Glomerular endothelial cell (primary cell): ENCODE measurements at places on chromosomes 6 and 20.

GRCh38 chr6:136317021-136317694 is 27.5 kb upstream of the BCLAF1 start:
- DNase-seq, result peak; percentile 61

- no peak for DNase-seq
Observed at GRCh38 chr6:13629459-13630116, 14.5 kb downstream of the NOL7 start.

GRCh38 chr6:90003069-90003795 is 109.0 kb downstream of the GJA10 start:
- DNase-seq, result no peak

DNA sequence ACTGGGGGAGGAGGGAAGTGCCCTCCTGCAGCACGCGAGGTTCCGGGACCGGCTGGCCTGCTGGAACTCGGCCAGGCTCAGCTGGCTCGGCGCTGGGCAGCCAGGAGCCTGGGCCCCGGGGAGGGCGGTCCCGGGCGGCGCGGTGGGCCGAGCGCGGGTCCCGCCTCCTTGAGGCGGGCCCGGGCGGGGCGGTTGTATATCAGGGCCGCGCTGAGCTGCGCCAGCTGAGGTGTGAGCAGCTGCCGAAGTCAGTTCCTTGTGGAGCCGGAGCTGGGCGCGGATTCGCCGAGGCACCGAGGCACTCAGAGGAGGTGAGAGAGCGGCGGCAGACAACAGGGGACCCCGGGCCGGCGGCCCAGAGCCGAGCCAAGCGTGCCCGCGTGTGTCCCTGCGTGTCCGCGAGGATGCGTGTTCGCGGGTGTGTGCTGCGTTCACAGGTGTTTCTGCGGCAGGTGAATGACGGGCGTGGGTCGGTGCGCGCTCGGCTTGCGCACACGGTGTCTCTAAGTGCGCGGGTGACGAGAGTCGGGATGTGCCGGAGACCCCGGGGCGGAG is at the start of gene CDKN1A:
TSS of gene CDKN1A (plus strand) at position 227 of the 555 bp plus-strand sequence. CDS start 5,388 bp downstream, outside the sequence.
- no peak for DNase-seq

DNA sequence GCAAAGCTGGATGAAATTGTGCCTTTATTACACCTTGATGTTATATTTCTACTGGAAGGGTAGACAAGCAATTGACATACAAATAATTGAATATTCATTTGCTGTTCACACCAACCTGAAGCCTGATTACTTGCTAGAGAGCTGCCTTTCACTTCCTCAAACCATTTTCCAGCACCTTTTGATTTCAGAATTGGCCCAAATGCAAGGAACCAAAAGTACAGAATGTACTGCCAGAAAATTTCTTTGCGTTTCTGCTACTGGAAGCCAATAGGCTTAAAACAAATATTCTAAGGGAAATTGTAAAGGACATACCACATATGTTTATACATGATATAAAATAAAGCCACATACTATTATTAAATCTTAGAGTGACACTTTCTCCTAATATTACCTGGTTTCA is 94.5 kb downstream of the RFPL4B start:
- DNase-seq, result no peak

- no peak for DNase-seq
Observed at GRCh38 chr6:160461641-160462040, 113.5 kb downstream of the SLC22A3 start.
